ENCODE measurements at places on chromosomes 6 and 20.

DNA sequence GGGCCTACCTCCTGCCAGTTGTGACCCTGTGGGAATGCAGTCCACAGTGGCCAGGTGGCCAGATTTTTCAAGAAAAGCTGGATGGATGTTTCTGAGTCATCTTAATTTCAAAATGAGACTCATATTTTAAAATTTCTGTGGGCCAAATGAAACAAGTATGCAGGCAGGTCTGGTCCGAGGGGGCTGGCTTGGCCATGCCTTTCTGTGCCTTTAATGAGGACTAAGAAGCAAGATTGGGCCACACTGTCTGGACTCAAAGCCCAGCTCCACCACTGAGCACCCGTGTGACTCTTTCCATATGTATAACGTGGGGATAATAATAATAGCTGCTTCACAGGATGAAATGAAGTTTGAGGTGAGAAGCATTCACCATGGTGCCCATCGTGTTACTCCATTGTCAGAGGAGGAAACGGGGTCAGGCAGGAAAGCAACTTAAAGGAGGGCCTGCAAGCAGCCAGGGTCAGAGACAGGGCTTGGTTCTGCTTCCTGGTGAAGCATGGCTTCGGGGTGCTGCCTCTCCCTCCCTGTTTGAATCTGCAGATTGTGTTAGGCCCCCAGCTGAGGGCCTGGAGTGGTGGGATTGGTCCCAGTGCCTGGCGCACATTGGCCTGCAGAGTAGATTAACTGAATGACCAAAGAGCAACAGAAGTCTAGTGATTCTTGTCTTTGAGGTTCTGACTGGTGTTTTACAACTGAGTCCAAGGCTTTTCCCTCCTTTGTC is 3.8 kb downstream of the SOX12 start:
- peaks cover 41% of the 10 kb centered on the region for H3K4me1 ChIP-seq
- DNase-seq = no peak
- H3K27ac ChIP-seq = peak overlapping the region; percentile 29
- peaks cover 2% of the 10 kb centered on the region for H3K36me3 ChIP-seq

DNA sequence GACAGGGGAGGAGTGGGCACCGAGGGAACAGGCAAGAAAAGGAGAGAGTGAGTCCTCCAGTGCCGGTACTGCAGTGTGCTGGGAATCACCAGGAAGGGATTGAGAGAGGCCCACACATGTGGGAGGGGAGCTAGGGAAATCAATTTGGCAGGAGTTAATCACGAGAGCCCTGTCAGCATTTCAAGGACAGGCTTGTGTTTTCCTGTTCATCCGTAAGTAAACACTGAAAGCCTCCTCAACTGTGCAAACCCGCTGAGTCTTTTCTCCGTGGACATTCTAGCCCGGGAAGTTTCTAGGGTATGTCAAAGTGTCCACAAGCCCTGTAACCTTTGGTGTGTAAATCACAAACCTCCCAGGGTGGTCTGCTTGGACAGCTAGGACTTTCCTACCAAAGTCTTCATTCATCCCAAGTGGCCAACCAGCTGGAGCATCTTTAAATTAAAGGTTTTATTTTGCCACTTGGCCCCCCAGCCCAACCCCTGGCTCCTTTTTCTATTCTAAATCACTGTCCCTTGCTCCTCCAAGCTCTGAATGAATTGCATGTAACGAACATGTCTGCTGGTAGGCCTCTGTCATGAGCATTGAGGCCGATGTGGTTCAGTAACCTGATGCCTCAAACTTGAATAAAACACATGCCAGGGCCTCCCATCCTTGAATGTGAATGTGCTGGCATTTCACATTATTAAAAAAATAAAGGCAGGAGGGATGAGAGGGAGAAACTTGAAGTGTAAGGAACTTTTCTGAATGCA is 149.1 kb downstream of the ZNF217 start:
- no peaks in the 10 kb centered on the region for H3K27me3 ChIP-seq
- DNase-seq = no peak
- no peak overlapping the region for H3K4me3 ChIP-seq
- H3K27ac ChIP-seq = no peak overlapping the region
- H3K4me1 ChIP-seq = no peaks in the 10 kb centered on the region

DNA sequence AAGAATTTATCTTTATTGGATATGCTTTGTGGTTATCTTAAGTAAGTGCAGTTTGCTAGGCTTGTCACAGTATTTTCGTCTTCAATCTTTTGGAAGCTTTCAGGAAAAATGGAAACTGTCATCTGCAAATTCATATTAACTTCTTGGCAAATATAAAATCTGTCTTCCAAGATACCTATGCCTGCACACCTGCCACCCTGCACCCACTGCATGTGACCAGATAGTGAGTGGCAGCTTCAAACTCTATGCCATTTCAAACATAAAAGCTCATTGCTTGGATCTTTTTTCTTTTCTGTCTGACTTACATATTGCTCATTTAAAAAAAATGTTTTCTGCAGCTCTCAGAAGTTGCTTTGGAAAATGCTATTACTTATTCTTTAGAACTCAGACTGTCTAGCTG is 14.1 kb downstream of the OPRM1 start:
- no peak overlapping the region for H3K27ac ChIP-seq
- no peaks in the 10 kb centered on the region for H3K27me3 ChIP-seq
- no peaks in the 10 kb centered on the region for H3K4me1 ChIP-seq
- H3K36me3 ChIP-seq = no peaks in the 10 kb centered on the region

DNA sequence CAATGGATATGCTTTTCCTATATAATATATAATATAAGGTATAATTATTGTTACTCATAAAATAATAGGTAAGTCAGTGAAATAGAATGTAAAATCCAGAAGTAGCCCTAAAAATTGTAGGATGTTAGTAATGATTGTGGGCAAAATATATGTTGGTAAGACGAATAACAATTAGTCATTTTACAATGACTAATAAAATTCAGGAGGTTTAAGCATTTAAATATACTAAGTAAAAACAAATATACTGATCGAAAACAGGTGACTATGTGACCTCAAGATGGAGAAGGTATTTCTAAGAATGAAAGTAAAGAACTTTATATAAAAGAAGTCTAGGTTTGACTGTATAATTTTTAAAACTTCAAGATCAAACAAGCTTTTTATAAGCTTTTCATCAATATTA is 28.9 kb downstream of the FUCA2 start:
- H3K4me3 ChIP-seq = no peak overlapping the region
- no peaks in the 10 kb centered on the region for H3K4me1 ChIP-seq
- DNase-seq = no peak
- peaks cover 7% of the 10 kb centered on the region for H3K36me3 ChIP-seq
- H3K27ac ChIP-seq = no peak overlapping the region
- H3K27me3 ChIP-seq = no peaks in the 10 kb centered on the region

DNA sequence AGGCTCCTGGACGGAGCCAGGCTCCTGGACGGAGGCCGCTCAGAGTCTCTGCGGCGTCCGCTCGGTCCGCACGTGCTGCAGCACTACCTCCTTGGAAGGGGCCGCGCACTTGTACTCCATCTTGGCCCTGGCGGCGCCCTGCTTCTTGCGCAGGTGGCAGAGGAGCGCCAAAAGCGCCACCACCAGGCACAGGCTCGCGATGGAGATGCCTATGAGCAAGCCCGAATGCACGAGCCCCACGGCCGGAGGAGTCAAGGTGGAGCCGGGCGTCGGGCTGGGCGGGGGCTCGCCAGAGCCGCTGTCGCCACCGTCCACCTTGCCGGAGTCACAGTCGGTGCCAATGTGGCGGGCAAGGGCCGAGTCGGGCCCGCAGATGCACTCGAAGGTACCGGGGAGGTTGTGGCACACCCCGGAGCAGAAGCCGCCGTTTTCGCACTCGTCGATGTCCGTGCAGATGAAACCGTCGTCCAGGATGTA is 1.7 kb downstream of the THBD start:
- peaks cover 73% of the 10 kb centered on the region for H3K27me3 ChIP-seq
- H3K4me3 ChIP-seq = no peak overlapping the region
- H3K27ac ChIP-seq = no peak overlapping the region
- H3K4me1 ChIP-seq = no peaks in the 10 kb centered on the region
- DNase-seq = no peak

- no peak overlapping the region for H3K27ac ChIP-seq
- no peak overlapping the region for H3K4me3 ChIP-seq
- no peaks in the 10 kb centered on the region for H3K27me3 ChIP-seq
- H3K36me3 ChIP-seq = no peaks in the 10 kb centered on the region
Observed at GRCh38 chr6:38514399-38514798, 125.3 kb downstream of the BTBD9 start.

- no peak overlapping the region for H3K27ac ChIP-seq
- no peaks in the 10 kb centered on the region for H3K4me1 ChIP-seq
- H3K36me3 ChIP-seq = no peaks in the 10 kb centered on the region
- H3K4me3 ChIP-seq = no peak overlapping the region
Observed at GRCh38 chr6:32886681-32887383, 32.8 kb downstream of the PSMB9 start.

GRCh38 chr20:46635514-46636136 is 15.6 kb downstream of the SLC13A3 start:
- DNase-seq = no peak
- H3K4me1 ChIP-seq = peaks cover 2% of the 10 kb centered on the region
- no peaks in the 10 kb centered on the region for H3K36me3 ChIP-seq

DNA sequence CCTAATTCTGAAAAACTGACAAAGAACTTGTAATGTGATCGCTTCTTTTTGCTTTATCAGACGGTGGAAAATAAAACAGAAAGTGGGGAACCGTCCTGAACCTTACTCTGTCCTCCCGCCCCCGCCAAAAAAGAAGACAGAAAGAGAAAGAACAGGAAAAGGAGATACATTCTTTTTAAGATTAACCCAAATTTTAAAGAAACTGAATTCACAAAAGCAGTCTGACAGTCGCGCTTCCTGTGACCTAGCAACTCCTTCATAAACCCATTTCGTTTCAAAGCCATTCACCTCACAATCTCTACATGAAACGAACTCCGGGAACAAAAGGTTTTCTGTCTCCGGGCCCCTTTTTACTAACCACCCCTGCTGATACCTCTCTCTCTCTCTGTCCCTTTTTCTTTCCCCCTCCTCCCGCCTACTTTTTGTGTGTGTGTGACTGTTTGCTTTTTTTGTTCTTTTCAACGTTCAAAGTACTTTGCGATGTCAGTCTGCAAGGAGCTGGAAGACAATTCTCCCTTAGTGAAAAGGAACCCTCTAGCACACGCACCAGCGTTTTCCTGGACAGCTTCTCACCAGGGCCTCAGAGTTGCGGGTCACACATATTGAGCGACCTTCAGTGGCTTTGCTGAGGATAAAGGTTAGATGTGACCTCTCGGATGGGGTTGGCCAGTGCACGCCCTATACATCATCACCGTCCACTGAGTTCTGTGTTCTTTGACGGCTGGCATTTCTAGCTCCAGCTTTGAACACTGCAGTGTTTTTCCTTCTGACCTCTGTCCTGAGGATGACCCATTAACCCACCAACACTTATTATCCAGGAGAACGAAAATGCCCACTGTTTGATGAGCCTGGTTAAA is 530 bp upstream of the NEDD9 start:
- DNase-seq = no peak
- peaks cover 68% of the 10 kb centered on the region for H3K4me1 ChIP-seq
- H3K36me3 ChIP-seq = peaks cover 40% of the 10 kb centered on the region
- peak overlapping the region; percentile 79 for H3K4me3 ChIP-seq
- no peaks in the 10 kb centered on the region for H3K27me3 ChIP-seq

- H3K4me3 ChIP-seq = no peak overlapping the region
- H3K4me1 ChIP-seq = no peaks in the 10 kb centered on the region
- H3K27ac ChIP-seq = no peak overlapping the region
- DNase-seq = no peak
Observed at GRCh38 chr6:89313006-89313405, 2.1 kb downstream of the GABRR2 start.

GRCh38 chr6:138815797-138816528 is 20.1 kb downstream of the ECT2L start:
- no peak overlapping the region for H3K4me3 ChIP-seq
- DNase-seq = no peak
- H3K27me3 ChIP-seq = no peaks in the 10 kb centered on the region
- peaks cover 25% of the 10 kb centered on the region for H3K4me1 ChIP-seq
- H3K27ac ChIP-seq = no peak overlapping the region
- H3K36me3 ChIP-seq = no peaks in the 10 kb centered on the region

- H3K27ac ChIP-seq = no peak overlapping the region
- no peaks in the 10 kb centered on the region for H3K36me3 ChIP-seq
- no peaks in the 10 kb centered on the region for H3K27me3 ChIP-seq
- H3K4me1 ChIP-seq = no peaks in the 10 kb centered on the region
- no peak overlapping the region for H3K4me3 ChIP-seq
Observed at GRCh38 chr20:14918281-14918680, 580.9 kb upstream of the FLRT3 start.

DNA sequence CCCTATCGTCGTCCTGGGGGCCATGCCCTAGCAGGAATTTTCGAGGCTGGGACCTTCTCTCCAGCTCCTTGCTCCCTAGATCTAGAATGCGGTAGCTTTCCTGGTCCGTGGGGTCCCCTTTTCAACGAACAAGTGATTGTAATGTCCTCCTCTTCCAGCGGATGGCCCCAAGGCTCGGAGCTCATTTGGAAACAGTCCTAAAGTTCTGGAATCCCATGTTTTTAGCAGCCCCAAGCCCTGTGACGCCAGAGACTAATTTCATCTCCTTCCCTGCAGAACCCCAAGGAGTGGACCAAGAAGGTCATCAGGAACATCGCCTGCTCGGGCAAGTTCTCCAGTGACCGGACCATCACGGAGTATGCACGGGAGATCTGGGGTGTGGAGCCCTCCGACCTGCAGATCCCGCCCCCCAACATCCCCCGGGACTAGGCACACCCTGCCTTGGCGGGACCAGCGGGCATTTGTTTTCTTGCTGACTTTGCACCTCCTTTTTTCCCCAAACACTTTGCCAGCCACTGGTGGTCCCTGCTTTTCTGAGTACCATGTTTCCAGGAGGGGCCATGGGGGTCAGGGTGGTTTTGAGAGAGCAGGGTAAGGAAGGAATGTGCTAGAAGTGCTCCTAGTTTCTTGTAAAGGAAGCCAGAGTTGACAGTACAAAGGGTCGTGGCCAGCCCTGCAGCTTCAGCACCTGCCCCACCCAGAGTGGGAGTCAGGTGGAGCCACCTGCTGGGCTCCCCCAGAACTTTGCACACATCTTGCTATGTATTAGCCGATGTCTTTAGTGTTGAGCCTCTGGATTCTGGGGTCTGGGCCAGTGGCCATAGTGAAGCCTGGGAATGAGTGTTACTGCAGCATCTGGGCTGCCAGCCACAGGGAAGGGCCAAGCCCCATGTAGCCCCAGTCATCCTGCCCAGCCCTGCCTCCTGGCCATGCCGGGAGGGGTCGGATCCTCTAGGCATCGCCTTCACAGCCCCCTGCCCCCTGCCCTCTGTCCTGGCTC is 48.5 kb downstream of the PYGB start:
- no peak overlapping the region for H3K27ac ChIP-seq
- H3K4me3 ChIP-seq = no peak overlapping the region
- peak; percentile 55 for DNase-seq
- H3K27me3 ChIP-seq = no peaks in the 10 kb centered on the region
- H3K4me1 ChIP-seq = peaks cover 4% of the 10 kb centered on the region
- peaks cover 9% of the 10 kb centered on the region for H3K36me3 ChIP-seq

- peaks cover 48% of the 10 kb centered on the region for H3K4me1 ChIP-seq
- H3K27ac ChIP-seq = no peak overlapping the region
- no peak overlapping the region for H3K4me3 ChIP-seq
- peaks cover 7% of the 10 kb centered on the region for H3K27me3 ChIP-seq
- peaks cover 54% of the 10 kb centered on the region for H3K36me3 ChIP-seq
- DNase-seq = no peak
Observed at GRCh38 chr6:52365866-52366540, 4.1 kb downstream of the PAQR8 start.

Data from activated naive CD4-positive, alpha-beta T cell treated with anti-CD3 and anti-CD28 coated beads, Interleukin-2, amount 10 ng/mL, durations not matched to agents 7 days and 5 days (primary cell).